ENCODE measurements at places on chromosomes 12 and 14.

DNA sequence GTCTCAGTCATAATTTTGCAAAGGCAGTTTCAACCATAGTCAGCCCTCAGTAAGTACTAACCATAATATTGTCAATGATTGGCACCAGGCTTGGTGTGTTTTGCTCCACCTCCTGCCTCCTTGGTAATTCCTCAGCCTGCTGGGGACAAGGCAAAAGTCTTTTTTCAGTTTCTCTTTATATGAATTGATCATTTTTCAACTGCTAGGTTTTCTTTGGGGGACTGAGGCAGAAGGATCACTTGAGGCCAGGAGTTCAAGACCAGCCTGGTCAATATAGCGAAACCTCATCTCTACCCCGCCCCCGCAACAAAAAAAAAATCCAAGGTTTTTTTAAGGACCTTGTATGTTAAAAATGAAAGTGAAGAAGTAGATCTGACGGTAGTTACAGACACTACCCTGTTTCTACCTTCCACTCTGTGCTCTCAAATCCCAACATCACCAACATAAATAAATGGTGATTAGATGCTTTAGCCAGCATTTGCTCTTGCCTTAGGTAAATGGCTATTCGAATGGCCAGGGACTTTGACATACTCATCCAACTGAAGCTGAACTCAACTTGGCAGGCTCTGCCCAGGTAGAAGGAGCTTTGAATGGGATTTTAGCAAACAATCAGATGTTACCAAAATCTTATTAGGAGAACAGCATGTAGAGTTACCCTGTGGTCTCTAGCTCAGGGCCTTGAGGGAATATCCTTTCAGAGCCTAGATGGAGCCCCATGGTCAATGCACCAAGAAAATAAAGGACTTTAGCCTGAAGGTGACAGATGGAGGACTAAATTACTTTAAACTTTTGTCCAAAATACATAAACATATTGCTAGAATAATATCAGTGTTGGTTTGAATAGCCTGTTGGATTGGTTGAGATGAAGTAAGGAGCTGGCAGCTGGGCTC is 126.9 kb upstream of the AMIGO2 start:
- DNase-seq = no peak

GRCh38 chr14:34300882-34301734 is 160.9 kb downstream of the SPTSSA start:
- DNase-seq = peak; percentile 91

DNA sequence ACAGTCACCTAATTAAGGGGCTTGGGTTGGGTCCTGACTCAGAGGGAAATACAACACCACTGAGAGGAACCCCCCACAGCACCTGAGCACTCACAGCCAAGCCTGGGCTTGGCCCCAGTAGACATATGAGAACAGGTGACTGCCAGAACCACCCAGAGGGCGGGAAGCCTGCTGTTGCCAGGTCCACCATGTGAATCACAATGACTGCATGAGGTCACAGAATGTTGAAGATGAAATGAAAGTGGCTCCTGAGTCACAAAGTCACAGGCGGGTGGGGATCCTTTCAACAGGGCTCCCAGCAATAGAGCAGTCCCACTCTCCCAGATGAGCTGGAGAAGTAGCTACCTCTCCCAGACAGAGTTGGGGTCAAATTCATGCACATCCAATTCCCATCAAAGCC is at the start of gene LRRC74A:
LRRC74A (plus strand) TSS at position 287 of the 400 bp plus-strand sequence. CDS start 290 bp downstream, outside the sequence.
- DNase-seq = no peak

DNA sequence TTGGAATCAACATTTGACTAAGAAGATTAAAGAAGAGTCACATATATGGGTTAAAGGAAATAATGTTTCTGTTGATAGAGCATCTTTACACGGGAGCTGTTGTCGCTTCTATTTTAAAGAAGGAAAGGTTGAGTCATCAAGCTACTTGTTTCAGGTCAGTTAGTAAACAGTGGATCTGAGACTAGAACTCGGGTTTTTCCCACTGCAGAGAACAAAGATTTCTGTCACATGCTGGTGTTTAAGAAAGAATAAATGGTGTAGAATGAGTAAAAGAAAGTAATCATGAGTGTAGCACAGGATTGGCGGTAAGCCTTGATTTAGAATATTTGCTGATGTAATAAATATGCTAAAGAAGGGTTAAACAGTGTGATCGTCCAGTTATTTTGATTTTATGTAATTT is 455.5 kb downstream of the AEBP2 start:
- DNase-seq = peak; percentile 48

DNA sequence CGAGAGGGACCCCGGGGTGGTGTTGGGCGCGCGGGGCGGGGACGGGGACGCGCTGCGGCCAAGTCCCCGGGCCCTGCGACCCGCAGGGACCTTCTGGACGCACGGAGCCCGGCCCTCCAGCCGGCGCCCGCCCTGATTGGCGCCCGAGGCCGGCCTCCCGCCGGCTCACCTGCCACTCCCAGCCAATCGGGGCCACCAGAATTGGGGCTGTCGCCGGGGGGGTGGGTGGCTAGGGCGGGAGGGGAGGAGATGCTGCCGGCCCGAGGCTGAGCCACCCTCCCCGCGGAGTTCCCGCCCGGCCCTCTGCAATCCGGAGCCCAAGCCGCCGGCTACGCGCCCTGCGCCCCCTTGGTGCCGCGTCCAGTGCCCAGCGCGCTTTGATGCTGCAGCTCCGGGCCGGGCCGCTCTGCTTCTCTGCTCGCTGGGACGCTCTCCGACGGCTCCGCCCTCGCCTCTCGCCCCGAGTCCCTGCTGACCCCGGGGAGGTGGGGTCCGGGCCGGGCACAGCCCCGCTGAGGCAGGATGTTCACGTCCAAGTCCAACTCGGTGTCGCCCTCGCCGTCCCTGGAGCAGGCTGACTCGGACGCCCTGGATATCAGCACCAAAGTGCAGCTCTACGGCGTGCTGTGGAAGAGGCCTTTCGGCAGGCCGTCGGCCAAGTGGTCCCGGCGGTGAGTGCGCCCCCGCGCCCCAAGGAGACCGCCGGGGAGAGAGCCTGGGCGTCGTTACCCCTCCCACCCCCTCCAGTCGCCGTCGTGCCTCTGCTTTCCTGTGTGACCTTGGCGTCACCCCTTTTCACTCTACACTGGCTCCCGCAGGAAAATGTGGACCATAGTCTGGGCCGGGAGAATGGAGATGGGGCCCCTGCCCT is at the start of gene PLEKHD1:
PLEKHD1 (plus strand) TSS at position 285 of the 871 bp plus-strand sequence; CDS start at position 523, 238 bp downstream.
- no peak for DNase-seq

- no peak for DNase-seq
Observed at GRCh38 chr12:44154128-44154527, 318.2 kb downstream of the TMEM117 start.

GRCh38 chr12:131682510-131682895 is 28.4 kb upstream of the SFSWAP start:
- no peak for DNase-seq

- no peak for DNase-seq
Observed at GRCh38 chr12:62484233-62484632, 17.6 kb downstream of the MON2 start.
